Thoracic aorta (tissue), 2 donors: ENCODE measurements at places on chromosomes 4 and X.

- no peak for DNase-seq
Measured at GRCh38 chr4:129063640-129064039, 29.7 kb downstream of the SCLT1 start.

- DNase-seq = no peak
Measured at GRCh38 chr4:76028350-76028765, 5.1 kb upstream of the CXCL10 start.

DNA sequence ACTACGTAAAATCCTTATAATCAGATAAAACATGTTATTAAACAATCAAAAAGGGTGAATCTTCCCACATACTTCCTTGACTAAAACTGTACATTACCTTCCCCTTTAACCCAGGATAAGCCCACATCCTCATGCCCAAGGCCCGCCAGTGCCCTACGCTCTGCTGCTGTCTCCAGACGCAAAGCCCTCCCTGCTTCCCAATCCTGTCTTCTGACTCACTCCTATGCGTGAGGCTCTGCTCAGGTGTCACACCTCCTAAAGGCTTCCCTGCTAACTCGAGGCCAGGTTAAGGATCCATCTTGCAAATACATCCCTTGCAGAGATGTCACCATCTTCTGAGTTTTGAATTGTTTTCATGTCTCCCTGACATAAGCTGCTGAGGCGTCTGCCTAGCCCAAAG, 61.6 kb downstream of the STX18 start:
- no peak for DNase-seq

- DNase-seq = no peak
Measured at GRCh38 chrX:39140581-39140980, 339.3 kb downstream of the MID1IP1 start.

GRCh38 chr4:18593297-18594002, 571.9 kb upstream of the LCORL start:
- DNase-seq = no peak

DNA sequence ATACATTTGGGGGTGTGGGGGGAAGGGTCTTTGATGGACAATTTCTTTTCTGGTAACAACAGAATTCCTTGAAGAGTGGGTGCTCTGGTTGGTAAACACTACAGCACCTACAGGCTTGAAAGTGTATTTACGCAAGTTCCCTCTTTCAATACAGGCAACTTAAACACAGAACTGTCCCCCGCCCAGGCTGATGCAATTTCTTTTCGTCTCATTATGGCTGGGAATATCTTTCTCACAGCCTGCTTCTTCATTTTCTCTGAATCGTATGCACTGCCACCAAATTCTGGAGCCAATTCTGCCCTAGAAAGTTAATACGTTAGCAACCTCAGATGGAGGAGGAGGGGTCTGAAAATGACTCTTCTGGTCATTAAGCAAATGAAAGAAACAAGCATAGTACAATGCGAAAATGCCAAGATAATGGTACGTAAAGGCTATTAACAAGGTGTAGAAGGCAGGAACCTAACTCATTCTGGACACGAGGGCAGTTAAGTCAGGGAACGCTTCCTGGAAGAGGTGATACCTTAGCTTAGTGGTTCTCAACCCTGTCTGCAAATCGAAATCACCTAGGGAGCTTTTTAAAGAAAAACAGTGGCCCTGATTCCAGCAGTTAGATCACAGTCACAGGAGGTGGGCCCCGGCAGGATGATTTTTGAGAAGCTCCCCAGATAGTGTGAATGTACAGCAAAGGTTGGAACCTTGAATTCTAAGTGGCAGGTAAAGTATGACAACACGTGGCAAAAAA, 1.0 kb downstream of the AGA start:
- no peak for DNase-seq

- no peak for DNase-seq
Measured at GRCh38 chr4:39818646-39819045, 120.7 kb downstream of the UBE2K start.

DNA sequence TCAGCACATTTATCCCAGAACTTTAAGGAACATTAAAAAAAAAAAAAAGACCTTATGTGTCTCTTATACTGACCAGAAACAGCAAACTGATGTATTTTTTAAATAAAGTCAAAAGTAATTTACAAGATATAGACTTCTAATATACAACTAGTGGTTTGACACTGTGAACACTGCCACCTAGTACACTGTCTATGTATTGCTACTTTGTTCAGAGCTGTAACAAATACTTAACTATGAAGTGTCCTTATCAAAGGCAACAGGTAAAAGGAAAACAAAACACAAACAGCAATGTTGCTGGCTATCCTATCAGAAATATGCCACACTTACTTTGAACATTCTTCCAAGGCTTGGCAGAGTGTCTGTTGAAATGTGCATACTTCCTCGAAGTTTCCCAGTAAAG, 60.4 kb downstream of the CD40LG start:
- no peak for DNase-seq

DNA sequence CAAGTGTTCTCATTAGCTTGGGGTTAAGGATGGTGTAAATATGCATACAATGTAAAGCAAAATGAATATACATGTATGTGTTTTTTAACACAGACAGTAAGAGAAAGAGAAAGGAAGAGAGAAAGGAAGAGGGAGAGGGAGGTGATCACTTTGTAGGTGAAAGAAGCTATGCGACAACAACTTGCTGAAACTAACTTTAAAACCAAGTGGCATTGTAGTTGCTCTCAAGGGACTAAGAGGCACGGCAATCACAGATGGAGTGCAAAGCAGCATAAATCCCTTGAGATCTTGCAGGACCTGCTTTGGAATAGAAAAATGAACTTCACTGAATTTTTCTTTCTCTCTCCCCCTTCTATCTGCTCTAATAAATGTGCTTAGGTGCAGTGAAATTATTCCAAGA, 1665.0 kb upstream of the TENM3 start:
- no peak for DNase-seq

DNA sequence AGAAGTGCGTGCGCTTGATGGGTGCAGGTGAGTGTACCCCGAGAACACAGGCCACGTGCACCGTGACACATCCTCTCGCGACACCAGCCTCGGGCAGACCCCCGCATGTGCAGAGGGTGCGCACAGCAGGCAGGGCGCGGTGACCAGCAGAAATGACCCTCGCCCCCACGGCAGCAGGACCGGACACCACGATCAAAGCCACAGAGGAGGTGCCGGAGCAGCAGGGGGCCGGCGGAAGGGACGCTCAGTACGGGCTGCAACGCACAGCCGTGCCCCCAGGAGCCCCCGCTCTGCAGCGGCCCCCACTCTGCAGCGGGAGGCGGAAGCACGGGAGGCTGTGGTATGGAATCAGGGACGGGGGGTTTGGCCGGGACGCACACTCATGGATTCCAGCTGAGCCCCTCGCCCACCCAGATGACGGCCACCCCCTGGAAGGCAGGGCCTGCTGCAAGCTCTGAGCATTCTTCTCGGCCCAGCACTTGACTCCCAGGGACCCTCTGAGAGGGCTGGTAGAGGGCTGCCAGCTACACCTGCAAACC, 17.1 kb downstream of the PPP2R3B start:
- DNase-seq = no peak

- DNase-seq = no peak
Measured at GRCh38 chrX:148670277-148670676, 169.9 kb downstream of the AFF2 start.

DNA sequence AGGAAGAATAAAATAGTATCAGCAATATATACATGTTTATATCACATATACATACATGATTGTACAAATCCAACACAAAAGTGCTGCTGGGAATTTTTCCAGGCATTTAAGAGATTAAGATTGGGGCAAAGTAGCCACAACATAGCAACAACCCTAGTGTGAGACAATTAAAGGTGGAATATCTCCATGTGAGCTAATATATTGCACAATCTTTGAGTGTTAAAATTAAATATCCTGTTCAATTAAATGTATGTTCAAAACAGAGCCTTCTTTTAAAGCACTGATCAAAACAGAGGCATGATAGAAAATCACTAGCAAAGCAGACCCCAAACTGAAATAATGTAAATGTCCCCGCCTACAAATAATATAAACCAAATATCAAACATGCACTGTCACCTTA, 97.6 kb downstream of the GABRB1 start:
- no peak for DNase-seq

- DNase-seq = no peak
Measured at GRCh38 chr4:183255487-183255886, 64.6 kb downstream of the CLDN22 start.

- DNase-seq = no peak
Measured at GRCh38 chr4:36192922-36193321, 51.4 kb downstream of the ARAP2 start.

DNA sequence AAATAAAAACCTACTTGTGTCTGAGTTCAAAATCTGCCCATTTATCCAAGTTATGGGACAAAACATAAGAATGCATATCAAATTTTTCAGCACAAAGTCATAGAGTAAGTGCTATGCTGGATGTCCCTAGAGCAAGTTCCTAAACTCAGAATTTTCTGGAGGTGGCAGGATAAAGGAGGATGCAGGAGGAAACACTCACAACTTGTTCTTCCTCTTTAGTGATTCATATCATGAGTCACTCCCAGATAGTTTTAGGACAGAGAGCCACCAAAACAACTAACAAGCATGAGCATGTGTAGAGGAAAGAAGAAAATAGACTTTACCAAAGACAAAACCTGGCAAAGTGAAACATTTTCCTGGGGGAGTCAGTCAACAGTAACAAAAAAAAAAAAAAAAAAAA, 302.7 kb downstream of the KCTD8 start:
- DNase-seq = no peak

GRCh38 chr4:160202802-160203201, 1099.9 kb downstream of the RAPGEF2 start:
- no peak for DNase-seq

DNA sequence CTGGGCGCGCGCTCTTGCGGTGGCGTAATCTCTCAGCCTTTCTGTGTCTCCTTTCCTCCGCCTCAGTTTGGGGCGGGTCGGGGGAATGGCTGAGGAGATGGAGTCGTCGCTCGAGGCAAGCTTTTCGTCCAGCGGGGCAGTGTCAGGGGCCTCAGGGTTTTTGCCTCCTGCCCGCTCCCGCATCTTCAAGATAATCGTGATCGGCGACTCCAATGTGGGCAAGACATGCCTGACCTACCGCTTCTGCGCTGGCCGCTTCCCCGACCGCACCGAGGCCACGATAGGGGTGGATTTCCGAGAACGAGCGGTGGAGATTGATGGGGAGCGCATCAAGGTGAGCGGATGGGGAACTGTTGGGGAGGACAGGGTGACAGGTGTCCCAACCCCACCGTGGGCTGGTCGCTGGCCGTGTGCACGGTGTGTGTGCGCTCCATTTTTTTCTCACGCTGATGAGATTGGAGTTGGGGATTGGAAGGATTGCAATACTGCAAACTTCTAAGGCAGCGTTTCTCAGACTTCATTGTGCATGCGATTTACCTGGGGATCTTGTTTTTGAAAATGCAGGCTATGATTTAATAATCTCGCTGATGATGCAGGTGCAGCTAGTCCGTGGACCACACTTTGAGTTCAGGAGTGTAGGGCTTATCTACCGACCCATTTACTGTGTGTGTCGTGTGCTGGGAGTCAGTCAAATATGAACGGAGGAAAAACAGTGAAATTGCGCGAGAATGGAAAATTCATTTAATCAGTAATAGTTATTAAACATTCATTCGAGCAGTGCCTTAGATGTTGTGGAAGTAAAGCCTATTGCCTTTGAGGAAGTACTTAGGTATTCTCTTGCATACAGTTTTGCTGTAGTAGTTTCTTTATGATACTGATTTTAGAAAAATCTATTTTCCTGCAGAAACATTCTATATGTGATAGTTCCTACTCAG, at the start of gene RAB33B:
Gene RAB33B, plus strand, starts transcription at position 11 of the 935 bp plus-strand sequence. Its CDS starts 75 bp downstream, at position 86.
- DNase-seq = peak; percentile 60

DNA sequence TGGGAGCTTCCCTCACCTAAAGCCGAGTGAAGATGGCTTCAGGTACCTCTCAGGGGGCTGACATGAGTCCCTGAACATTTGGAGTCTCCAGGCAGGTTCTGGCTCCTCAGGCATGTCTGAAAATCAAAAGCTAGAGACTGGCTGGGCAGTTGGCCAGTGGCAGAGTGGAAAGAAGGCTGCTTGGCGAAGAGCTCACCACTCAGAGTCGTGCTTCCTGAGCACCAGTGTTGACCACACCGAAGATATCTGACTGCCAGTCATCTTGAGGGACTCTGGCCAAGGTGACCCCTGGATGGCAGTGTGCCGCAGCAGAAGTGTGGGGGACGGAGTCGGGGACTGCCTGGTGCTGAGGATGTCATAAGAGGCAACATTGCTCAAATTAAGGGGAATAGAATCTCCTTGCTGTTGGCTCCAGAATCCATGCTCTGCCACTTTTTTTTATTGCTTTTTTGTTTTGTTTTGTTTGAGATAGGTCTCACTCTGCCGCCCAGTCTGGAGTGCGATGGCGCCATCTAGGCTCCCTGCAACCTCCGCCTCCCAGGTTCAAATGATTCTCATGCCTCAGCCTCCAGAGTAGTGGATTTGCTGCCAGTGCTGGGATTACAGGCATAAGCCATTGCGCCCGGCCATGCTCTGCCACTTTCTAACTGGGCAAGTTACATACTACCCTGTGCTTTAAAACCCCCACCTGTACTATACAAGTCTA, 172.5 kb upstream of the GATB start:
- DNase-seq = no peak

- DNase-seq = no peak
Measured at GRCh38 chr4:40265910-40266274, 69.1 kb downstream of the RHOH start.

DNA sequence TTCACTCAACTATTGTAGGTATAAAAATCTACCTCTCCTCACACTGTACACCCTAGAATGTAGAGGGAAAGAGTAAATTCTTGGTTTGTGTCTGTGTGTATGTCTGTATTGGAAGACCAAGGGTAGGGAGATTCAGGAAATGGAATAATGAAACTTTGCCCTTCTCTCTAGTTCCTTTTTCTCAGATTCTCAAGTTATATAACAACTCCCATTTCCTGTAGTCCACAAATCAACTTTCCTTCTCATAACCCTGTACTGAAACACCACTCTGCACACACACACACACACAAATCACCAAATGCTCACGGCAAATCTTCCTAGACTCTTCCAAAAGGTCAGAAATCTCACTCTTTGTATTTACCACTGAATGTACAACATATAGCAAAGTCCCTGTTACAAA, 824.5 kb upstream of the DIAPH2 start:
- DNase-seq = no peak

DNA sequence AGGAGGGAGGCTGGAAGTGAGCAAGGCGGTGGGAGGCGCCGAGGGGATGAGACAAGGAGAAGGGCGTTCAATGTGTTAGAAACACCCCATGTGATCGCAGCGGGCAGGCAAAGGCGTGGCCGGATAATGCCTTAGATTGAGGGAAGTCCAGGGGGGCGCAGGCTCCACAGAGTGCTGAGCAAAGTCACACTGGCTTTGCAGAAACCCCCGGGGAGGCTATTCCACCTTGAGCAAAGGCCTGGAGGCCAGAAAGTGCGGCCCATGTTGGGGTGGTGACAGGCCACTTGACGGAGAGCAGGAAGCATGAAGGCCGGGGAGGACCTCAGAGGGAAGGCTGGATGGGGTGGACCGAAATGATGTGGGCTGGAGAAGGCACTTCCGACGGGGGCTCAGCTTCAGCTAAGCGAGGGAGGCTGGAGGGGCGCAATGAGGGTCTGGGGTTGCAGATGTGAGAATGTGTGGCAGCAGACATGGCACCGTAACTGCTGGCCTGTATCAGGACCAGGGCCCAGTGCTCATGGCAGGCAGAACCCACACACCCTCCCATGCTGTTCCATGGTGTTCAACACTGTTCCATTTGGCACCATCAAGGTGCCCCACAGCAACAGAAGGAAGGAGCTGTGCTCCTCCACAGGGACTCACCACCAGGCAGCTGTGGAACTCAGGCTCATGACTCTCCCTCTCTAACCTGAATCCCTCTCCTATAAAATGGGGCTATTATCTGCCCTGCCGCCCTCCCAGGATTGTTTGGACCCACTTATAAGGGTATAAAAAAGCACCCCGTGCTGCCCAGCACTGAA, 50.3 kb downstream of the HMX1 start:
- no peak for DNase-seq
